H9 (cell line): ENCODE measurements at places on chromosomes 2 and 18. TPM values are rescaled to one million over a fixed set of nuclear protein-coding genes. Genes with fewer than 3 reads are reported as not detected.

The CDH7 gene
- total RNA-seq, result 0.13 and 0.29 TPM in 2 replicates

The PROKR1 gene
- 1.5 TPM in 2 replicates for total RNA-seq

The ANKRD30B gene
- total RNA-seq, result not detected in 2 replicates

The C2orf80 gene
- not detected in 2 replicates for total RNA-seq

The MOGAT1 gene
- total RNA-seq, result not detected in 2 replicates

The ACADL gene
- 0.24 and 0.26 TPM in 2 replicates for total RNA-seq

The IL36B gene
- not detected in 2 replicates for total RNA-seq

The CCT4 gene
- total RNA-seq, result 351 and 360 TPM in 2 replicates

The IL1B gene
- total RNA-seq, result not detected in 2 replicates

The WDR33 gene
- total RNA-seq, result 82.4 and 86.0 TPM in 2 replicates

The BMP10 gene
- total RNA-seq, result not detected in 2 replicates

The DSC3 gene
- 0.35 and 0.61 TPM in 2 replicates for total RNA-seq

The FAM98A gene
- 65.0 and 70.9 TPM in 2 replicates for total RNA-seq

The LINC00305 gene
- not detected in 2 replicates for total RNA-seq

The AMMECR1L gene
- 20.0 and 20.3 TPM in 2 replicates for total RNA-seq

The TUBA4B gene
- total RNA-seq, result not detected in 2 replicates

The REG1B gene
- total RNA-seq, result not detected in 2 replicates

The TMEM247 gene
- not detected in 2 replicates for total RNA-seq

The SLC39A10 gene
- 156 and 161 TPM in 2 replicates for total RNA-seq
